ENCODE measurements at places on chromosomes 13 and 19. TPM values are rescaled to one million over a fixed set of nuclear protein-coding genes. Genes with fewer than 3 reads are reported as not detected.

- DNase-seq: peak; percentile 54
Measured at GRCh38 chr19:44875666-44876451, 15.2 kb upstream of the TOMM40 start.

SCEL gene
- total RNA-seq: not detected

CHST8 gene
- total RNA-seq: under 0.01 TPM

PRODH2 gene
- total RNA-seq: not detected

MCEMP1 gene
- total RNA-seq: not detected

ZNF699 gene
- 3.9 TPM for total RNA-seq

All from lung microvascular endothelial cell (primary cell).